ENCODE measurements at places on chromosomes 3 and 15. TPM values are rescaled to one million over a fixed set of nuclear protein-coding genes. Genes with fewer than 3 reads are reported as not detected.

- no peak for DNase-seq
These were observed 947.8 kb upstream of the CFAP20DC start for GRCh38 chr3:59997583-59997982.

DNA sequence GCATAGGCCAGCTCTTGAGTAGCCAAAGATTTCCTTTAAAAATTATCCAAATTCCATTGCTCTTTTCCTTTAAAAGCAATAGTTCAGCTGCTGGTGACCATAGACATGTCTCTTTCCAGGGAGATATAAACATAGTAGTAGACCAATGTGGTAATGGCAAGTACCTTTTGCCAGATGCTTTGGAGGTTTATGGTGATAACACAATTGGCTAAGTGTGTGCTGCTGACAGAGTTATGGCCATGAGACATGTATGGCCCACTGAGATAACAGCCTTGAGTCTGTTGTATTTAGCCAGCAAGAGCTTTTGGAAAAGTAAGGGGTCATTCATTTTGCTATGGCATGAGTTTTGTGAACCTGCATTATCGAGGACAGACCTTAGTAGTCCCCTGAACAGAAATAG, 1146.8 kb downstream of the TUSC7 start:
- DNase-seq: no peak

DNA sequence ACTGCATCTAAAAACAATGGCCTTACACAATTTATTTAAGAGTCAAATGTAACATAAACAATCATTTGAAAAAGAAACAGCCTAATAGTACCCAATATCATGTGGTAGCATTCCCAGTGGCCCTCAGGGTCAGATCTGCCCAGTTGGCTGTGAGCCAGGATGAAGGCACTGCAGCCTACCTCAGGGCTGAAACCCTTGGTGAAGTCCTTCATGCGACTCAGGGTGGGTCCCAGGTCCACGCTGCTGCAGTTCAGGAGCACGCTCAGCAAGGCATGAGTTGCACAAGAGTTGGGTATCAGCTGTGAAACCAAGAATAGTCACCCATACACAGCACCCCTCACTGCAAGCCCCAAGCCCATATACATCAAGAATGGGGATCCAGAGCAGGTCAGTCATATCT, 37.1 kb downstream of the SEMA3G start:
- DNase-seq: no peak

DNA sequence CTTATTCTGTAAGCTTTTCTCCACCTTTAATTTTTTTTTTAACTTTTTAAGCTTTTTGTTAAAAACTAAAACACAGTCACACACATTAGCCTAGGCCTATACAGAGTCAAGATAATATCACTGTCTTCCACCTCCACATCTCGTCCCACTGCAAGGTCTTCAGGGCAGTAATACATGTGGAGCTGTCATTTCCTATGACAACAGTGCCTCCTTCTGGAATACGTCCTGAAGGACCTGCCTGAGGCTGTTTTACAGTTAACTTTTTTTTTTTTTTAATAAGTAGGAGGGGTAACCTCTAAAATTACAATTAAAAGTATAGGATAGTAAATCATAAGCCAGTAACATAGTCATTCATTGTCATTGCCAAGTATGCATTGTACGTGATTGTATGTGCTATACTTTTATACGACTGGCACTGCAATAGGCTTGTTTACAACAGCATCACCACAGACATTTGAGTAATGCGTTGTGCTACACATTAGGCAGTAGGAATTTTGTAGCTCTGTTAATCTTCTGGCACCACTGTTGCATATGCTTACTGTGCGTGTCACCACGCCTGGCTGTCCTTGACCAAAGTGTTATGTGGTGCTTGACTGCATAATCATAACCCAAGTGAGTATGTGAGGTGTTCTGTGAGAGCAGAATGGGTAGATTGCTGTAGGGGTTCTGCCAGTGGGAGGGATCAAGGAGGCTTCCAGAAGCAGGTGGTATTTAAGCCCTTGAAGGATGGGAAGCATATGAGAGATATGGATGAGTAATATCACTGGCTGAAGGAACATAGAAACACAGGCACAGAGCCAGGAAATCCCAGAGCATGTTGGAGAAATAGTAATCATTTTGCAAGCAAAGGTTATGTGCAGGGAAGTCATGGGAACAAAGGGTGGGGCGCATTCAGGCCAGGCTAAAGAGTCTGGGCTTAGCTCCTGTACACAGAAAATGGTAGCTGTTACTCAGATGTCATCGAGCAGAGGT, 18.3 kb downstream of the FBXO22 start:
- DNase-seq: peak; percentile 68

DNA sequence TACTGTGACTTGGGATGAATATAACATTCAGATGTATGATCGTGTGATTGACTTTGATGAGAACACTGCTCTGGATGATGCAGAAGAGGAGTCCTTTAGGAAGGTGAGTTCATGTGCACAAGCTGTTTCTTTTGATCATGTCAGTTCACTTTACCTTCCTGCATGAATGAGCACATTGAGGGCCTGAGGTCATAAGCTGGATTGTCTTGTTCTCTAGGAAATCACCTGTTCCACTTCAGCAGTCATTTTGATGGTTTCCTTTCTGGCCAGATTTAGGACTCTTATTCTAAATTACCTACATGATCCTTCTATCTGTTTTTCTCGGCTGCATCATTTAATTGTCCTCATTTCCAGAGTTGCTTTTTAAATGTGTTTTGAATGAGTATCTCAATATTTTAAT, 4.1 kb downstream of the RCN2 start:
- DNase-seq: no peak

DNA sequence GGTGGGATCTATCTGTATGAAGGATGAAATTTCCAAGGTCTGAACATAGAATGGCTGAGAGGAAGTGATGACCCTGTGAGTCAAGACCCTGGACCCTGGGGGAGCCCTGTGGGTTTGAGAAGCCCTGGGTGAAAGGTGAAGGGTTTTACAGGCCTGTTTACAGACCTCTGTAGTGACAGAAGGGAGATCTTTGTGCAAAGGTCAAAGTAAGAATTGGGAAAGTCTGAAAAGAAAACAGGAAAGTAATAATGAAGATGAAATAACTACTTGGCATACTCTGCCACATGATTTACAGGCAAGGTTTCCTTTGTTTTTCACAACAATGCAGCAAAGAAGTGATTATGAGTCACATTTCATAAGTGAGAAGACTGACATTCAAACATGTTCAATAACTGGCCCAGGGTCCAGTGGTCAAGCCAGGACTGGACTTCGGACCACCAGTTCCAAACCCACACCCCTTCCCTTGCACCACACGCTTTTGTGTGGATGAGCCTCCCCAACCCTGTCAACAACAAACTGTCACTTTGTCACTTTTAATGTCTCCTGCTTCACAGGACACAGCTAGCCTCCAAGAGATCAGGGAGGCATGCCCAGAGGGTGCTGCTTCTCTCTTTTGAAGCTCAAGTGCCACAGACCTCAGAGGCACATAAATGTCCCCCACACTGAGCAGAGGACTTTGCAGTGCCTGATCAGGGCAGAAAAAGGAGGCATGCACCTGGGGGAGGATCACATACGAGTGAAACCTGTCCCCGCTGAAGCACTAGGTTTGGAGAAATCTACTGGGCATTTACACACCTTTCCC, 21.5 kb downstream of the CD86 start:
- no peak for DNase-seq

GRCh38 chr15:98873441-98874218, 134.0 kb downstream of the PGPEP1L start:
- DNase-seq: peak; percentile 92

DNA sequence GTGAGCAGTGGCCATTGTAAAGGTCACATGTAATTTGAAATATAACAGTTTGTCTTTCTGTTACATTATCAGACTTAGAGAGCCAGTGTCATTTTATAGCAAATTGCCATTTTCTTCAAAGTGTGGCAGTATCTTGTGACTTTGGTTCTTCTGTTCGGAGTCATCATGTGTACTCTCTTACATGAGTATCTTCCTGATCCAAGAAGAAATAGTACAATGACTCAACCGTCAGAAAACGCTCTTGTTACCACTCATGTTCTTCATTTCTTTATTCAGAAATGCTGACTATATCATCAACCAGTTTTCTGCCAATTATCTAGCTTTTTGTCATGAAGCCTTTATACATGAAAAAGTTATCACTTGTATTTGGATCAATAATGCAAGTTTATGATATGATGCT, 93.6 kb upstream of the CGNL1 start:
- no peak for DNase-seq

DNA sequence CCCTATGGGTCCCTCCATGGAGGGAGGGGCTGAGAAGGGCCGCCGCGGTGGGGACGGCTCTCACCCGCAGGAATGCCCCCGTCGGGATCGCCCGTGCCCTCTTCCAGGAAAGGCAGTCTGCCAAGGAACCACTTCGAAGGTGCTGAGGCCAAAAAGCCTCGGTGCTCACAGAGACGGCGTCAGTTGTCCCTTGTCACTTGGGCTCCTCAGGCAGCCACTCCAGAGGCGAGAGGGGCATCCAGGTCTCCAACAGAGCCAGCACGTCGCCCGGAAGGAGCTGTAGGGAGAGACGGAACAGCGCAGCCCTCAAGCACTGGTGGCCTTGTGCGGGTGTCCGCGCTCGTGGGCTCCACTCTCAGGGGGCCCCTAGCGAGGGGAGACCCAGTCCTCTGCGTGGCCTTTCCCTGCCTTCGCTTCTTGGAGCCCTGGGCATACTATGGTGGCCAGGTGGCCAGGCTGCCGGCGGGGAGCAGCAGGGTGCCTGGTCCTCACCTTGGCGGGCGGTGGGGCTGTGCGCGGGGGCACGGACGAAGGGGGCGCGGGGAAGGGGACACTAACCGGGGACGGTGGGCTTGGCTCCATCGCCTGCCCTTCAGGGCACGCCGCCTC, 994 bp downstream of the MESP1 start:
- DNase-seq: peak; percentile 17

- no peak for DNase-seq
These were observed 259.2 kb downstream of the SLCO3A1 start for GRCh38 chr15:92112711-92113110.

DNA sequence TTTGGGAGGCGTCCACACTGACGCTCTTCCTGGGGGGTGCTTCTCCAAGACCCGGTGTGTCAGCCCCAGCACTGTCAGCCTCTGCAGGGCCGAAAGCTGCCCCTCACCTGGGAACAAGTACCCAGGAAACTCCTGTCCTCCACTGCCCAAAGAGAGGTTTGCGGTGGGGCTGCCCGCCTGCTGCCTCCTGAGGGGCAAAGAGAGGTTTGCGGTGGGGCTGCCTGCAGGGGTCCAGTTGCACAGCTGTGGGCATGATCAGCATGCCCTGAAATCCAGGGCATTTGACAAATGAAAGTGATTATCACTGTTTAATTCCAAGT, 15.1 kb upstream of the SNRPA1 start:
- no peak for DNase-seq

- no peak for DNase-seq
These were observed 234.3 kb upstream of the IGF1R start for GRCh38 chr15:98413933-98414546.

- no peak for DNase-seq
These were observed 85.3 kb downstream of the PIK3R4 start for GRCh38 chr3:130661140-130661891.

- DNase-seq: no peak
These were observed 338.2 kb upstream of the ATP10A start for GRCh38 chr15:26201177-26201858.

The HTR3E gene
- total RNA-seq: not detected

The C3orf80 gene
- not detected for total RNA-seq

Data from A673 (cell line).